ENCODE measurements at places on chromosomes 5 and 9.
A peak's percentile ranks its signal among the peaks of the same experiment; 100 is the strongest.

DNA sequence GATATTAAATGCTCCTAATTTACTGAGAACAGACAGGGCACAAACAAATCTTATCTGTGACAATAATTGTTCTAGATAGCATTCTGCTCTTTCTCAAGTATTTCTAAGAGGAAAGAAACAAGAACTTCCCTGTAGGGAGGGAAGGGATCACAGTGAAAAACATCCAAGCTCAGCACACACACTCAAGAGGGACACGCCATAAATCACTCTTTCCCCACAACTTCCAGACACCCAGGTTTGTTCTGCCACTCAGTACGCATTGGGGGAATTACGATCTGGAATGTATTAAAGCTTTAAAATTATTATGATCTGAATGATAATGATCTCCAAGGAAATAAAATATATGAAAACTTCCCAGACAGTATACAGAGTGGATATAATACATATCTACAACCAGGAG is 221.4 kb downstream of the GNA14 start:
- DNase-seq = no peak

DNA sequence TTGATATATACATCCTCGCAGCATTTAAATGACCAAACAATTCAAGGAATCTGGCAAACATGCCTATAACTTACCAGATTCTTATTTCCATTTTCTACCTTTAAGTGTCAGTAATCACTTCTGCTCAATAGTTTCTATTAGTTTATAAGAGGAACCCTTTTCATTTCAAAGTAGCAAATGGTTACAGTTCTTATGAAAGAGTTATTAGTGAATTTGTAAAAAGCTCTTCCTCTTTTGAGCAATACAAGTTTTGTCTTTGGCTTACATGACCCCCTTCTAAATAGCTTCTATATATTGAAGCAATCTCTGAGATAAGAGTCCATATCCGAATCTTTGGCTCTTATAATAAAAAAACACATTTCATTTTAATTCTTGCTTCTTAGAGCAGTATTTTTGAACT is 42.0 kb downstream of the ELL2 start:
- no peak for DNase-seq

DNA sequence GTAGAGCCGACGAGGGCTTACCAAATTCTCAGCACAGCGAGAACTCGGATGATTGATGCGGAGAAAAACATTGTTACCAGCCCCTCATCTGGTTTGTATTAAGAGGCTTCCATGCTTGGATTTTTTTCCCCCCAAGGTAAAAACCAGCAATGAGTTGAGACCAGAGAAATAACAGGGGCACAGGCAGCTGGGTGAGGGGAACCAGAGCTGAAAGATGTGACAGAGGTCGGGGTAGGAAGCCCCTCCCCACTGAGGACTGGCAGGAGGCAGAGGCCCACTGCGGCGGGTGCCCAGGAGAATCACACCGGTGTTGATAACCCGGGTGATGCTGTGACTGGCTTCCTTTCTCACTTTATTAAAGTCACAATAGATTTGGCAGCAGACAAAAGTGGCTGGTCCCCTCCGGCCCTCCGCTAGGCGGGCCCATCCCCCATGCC is 116.5 kb upstream of the PHYKPL start:
- no peak for DNase-seq

- DNase-seq = no peak
Observed at GRCh38 chr5:151682240-151682639, 4.5 kb downstream of the SPARC start.

DNA sequence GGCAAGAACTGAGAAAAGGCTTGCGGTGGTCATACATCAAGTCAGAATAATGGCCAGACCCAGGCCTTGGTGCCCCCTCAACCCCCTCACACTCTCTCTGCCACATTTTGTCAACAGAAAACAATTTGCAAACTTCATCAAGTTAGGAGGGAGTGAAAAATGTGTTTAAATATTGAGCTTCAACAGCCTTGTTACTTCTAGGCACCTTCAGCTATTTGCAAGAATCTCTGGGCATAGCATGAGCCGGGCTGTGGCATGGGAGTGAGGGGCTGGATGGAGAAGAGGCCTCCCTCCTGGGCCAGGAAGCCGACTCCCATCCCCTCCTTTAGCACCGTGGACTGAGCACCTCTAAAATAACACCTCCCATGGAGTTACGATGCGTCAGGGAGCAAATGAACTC is 52.2 kb upstream of the GRHPR start:
- DNase-seq = no peak

DNA sequence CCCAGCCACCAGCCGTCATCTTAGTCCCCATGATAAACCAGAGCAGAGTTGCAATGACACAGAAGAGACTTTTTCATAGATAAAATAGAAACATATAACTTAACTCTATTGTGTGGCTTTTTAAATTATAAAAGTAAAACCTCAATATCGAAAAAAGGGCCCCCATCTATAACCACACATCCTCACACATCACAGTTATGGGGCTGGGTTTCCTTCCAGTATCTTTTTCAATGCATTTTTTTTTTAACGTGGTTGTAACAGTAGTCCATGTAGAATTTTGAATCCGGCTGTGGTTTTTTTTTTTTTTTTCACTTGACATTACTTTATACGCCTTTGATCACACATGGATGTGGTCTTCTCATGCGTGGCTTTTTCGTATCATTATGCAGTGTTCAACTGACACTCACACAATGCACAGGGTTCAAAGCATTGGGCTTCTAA is 77.4 kb downstream of the CFAP77 start:
- no peak for DNase-seq

DNA sequence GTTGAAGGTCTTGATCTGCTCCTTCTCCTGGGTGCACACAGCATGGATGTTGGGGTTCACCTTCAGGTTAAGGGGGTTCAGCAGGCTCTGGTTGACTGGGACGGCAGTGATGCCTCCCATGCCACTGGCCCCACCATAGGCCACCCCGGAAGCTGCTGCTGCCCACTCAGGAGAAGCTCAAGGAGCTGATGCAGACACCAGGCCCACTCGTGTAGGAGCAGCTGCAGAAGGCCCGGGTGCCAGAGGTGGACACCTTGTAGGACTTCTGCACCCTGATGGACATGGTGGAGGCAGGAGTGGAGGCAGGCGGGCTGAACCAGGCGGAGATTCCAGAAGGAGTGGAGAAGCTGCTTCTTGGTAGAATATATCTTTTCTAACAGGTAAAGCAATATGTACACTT is 171.2 kb downstream of the PPP2R2B start:
- DNase-seq = no peak

- DNase-seq = peak; percentile 51
Observed at GRCh38 chr9:89497978-89498851, at the start of gene SEMA4D. SEMA4D (minus strand) TSS chr9:89498113; CDS start chr9:89405456, 92,657 bp downstream.

- DNase-seq = no peak
Observed at GRCh38 chr9:28782630-28783029, 1209.3 kb upstream of the C9orf72 start.

- DNase-seq = no peak
Observed at GRCh38 chr9:106675780-106676179, 187.2 kb upstream of the ZNF462 start.

DNA sequence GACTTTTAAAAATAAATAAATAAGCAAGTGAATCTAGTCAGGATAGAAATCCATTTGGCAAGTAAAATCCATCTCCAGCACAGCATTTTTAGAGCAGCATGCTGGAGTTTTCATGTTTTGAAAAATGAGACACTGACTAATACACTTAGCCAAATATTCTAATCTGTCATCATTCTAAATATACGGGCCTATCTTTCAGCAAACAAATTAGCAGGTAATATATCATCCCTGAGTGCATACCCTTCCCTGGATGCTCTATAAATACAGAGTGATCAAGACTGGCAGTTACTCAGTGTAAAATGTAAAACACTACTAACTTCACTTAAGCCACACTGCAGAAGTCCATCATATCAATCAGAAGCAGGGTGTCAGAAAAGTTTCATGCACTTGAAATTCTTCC is 58.4 kb downstream of the MLLT3 start:
- no peak for DNase-seq

- DNase-seq = peak; percentile 18
Observed at GRCh38 chr5:54630738-54631359, 113.3 kb downstream of the SNX18 start.

GRCh38 chr9:135939351-135940265 is 21.6 kb downstream of the UBAC1 start:
- no peak for DNase-seq

GRCh38 chr5:167821151-167821550 is 470.3 kb upstream of the WWC1 start:
- no peak for DNase-seq

GRCh38 chr5:150486402-150487198 is 21.3 kb upstream of the NDST1 start:
- peak; percentile 48 for DNase-seq

DNA sequence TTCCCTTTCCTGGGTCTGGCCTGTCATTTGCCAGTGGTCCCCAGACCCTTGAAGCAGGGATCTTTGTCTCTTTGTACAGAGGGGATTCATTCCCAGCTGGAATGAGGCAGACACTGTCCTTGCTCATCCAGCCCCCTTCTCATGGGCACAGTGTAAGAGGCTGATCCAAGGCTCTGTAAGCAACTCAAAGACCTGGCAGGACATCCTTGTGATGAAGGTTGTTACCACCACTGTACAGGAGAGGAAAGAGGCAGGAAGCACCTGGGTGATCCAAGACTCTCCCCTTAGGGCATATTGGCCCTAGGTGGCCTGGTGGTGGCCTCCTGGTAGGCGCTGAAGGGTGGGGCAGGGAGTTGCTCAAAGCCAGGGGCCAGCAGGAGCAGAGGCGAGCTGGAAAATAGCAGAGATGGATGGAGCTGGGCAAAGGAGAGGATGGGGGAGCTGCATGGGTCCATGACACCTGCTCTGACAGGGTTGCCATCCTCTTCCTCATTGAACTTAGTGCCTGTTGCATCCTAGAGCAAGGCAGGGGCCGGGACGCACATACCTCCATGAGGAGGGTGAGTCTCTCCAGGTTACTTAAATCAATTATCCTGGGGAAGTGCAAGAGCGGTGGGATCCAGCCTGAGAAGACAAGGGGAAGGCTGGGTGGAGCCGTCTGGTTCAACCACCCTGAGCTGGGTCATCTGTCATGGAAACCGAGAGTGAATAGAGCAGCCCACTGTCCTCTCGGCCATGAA is 9.8 kb upstream of the GADD45G start:
- no peak for DNase-seq

DNA sequence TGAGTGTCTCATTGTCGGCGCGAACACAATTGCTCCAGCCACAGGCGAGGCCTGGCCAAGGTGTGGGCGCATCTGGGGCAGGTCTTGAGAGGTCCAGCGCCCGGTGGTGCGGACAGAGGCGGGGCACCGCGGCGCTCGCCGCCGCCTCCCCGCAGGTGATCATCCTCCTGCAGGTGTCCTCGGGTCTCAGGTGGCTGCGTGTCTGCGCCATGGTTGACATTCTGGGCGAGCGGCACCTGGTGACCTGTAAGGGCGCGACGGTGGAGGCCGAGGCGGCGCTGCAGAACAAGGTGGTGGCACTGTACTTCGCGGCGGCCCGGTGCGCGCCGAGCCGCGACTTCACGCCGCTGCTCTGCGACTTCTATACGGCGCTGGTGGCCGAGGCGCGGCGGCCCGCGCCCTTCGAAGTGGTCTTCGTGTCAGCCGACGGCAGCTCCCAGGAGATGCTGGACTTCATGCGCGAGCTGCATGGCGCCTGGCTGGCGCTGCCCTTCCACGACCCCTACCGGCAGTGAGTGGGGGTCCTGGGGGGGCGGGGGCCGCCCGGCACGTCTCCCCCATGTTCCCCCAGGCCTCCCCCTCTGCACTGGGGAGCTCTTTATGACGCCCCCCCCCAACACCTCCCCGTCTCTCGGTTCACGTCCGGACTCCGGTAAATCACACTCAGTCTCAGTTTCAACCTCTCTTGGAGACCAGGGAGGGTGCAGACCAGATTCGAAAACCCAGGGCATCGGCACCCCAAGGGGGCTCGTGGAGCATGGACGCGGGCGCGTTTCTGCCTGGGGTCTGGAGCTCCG is 446 bp downstream of the NXNL2 start:
- DNase-seq = no peak

DNA sequence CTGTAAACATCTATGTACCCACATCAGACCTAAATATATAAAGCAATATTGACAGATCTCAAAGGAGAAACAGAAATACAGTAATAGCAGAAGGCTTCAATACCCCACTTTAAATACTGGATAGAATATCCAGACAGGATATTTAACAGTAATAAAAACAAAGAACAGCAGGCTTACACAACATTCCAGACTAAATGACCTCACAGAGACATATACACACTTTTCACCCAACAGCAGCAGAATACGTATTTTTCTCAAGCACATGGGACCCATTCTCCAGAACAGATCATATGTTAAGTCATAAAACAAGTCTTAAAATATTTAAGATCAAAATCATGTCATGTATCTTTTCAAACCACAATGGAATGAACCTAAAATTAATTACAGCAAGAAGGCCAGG is 76.8 kb downstream of the CAMSAP1 start:
- DNase-seq = peak; percentile 69

GRCh38 chr9:114324492-114324891 is 1.6 kb downstream of the ORM1 start:
- no peak for DNase-seq

GRCh38 chr5:127369796-127370195 is 79.2 kb downstream of the MEGF10 start:
- no peak for DNase-seq

GRCh38 chr5:10457682-10458574 is 16.2 kb downstream of the ROPN1L start:
- DNase-seq = no peak
